ENCODE measurements at places on chromosomes 1 and 21.
A peak's percentile ranks its signal among the peaks of the same experiment; 100 is the strongest.

DNA sequence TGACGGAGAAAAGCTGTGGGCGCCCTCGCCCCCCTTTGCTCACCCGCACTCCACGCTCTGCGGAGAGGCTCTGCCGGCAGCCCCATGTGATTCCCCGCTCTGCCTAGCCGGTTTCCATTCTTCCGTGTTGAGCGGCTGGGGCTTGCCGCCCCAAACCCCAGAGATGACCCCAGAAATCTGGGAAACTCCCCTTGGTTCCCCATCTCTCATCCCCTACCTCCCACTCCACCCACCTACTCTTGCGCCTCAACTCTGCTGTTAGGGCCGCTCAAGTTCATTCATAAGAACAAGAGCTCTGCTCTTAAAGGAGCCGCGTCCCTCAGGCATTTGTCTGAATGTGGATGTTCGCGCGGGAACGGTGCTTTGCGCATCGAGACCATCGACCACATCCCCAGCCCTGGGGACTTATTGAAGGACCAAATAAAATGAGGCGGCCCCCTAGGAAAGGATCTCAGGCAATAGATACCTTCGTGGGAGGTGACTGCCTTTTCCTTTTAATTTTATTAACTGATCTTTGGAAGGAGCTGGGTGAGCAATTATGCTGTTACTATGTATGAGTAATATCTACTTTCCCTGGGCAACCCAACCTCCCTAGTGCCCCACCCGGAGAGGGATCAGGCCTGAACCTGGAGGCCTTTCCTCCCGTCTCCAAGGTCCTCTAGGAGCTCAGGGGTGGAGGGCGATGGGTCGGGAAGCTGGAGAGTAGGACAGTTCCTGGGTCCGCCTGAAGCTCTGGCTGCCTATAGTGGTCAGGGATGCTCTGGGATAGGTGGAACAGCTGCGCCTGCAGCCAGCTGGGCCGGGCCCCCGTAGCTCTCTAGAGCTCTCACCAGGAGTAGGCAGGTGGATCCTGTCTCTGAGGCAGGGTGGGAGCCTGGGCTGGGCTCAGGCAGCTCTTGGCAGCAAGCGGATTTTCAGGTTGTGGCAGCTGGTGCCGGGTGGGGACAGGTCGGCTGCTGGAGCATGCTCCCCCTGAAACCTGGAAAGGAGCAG, 898 bp downstream of the MFSD2A start:
- DNase-seq, result peak; percentile 77

- DNase-seq, result no peak
Observed at GRCh38 chr1:234848972-234849649, 239.1 kb upstream of the IRF2BP2 start.

DNA sequence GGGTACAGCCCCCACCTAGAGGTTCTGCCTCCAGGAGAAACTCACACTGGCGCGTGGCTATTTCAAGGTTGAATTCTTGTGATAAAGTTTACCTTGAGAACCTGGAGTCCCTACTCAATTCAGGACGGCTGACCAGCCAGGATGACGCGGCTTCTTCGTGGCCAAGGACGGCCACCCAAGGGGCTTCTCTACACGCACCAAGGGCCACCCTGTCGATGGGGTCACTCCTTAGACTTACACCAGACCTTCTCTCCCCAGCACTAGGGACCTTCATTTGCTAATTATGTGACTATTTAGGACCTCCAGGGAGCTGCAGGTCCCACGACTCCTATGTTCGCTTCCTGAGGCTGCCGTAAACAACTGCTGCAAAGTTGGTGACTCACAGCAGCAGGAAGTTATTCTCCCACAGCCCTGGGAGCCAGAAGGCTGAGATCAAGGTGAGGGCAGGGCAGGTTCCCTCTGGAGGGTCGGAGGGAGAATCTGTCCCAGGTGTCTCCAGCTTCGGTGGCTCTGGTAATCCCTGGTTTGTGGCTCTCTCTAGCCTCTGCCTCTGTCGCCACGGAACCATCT, 135.9 kb downstream of the NPHP4 start:
- DNase-seq, result no peak

GRCh38 chr1:61746813-61747212, 4.5 kb downstream of the PATJ start:
- DNase-seq, result no peak

DNA sequence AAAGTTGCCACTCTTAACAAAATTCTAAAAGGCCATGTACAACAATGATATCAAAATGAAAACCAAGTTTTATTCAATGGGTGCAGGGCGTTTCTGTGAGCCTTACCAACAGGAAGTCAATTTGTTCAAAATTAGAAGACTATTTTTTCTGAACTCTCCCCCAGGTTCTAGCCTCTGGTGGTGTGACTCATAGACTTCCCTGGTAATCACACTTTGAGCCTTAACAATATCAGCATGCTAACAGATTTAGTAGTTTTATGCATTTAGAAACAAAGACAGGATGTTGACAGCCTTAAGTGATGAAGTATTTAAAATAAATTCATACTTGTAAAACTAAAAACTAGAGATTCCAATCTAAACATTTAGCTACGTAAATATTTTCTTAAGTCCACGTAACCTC, 88.4 kb downstream of the LRRC8C start:
- DNase-seq, result no peak

DNA sequence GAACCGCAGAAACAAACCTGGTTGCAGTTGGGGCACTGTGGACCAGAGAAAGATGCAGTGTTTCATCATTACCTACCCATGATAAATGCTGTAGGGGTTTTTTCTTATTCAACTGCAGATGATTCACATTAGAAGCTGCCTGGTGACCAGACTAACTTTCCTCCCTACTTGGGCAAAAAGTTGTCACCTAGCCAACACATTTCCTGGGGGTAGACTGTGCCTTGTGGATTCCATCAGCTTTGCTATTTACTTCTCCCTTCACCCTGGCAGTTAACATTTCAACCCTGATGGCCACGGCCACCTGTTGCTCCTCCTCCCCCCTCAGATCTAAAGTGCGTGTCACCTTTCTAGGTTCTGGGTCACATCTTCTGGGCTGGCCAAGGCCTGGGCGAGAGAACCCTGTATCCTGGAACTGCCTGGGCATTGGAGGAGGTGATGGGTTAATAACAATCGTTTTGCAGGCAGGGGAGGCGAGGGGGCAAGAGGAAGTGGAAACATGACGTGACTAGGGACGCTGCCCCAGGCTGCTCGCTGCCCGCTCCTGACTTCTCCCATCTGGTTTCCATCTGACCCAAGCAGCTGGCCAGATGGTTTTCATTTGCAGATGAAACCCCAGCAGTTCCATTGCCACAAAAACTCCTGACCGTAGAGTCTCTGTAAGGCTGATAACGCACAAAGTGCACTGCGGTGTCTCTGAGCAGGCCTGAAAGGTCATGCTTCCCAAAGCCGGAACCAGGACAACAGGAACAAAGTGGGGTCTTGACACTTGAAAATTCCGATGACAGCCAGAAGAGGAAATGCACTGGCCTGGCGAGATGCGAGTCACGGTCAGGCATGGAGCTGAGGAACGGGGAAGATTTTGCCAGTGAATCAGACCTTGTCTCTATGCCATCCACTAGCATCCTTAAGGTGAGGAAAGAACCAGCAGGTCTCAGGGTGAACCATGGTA, 36.6 kb downstream of the CAPZB start:
- no peak for DNase-seq

- no peak for DNase-seq
Observed at GRCh38 chr1:247274605-247275256, 18.9 kb downstream of the VN1R5 start.

DNA sequence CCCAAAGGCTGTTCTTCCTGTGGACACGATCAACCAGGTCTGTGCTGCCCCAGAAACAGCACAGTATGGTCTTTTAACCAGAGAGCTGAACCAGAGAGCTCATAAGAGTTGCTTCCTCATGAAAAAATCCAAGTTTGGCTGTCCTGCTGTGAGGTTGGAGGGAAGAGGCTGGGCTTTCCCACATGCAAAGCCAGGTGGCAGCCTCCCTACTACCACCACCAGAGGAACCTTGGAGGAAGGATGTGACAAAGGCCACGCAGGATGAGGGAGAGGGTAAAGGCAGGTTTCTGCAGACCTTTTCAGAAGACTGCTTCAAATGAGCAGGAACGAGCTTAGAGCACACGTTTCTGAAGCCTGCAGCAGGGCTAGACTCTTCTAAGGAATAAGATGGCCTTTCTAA, 27.1 kb downstream of the FAM78B start:
- no peak for DNase-seq

DNA sequence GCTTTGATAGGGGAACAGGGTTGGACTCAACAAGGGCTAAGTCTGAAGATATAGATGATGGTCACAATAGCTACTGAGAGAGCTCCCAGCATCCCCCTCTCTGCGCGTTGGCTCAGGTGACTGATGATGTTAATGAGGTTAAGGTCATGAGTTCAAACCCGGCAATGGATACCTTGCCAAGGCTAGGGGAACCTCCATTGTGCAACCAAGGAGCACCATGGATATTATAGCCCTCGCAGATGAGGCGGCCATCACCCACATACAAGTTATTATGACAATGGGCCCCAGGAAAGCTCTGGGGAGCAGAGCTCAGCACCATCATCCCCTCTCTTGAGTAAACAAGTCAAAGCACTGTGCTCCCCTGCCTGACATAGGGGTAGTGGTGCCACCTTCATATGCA, 8.2 kb downstream of the KCNA2 start:
- peak; percentile 10 for DNase-seq

- DNase-seq, result no peak
Observed at GRCh38 chr1:193260896-193261295, 74.5 kb upstream of the B3GALT2 start.
